ENCODE measurements at places on chromosomes 6 and 20. TPM values are rescaled to one million over a fixed set of nuclear protein-coding genes. Genes with fewer than 3 reads are reported as not detected.

- no peak overlapping the region for H3K4me3 ChIP-seq
- no peaks in the 10 kb centered on the region for H3K36me3 ChIP-seq
- H3K4me1 ChIP-seq = no peaks in the 10 kb centered on the region
These were observed 30.6 kb upstream of the ULBP3 start for GRCh38 chr6:150099546-150099945.

- H3K27me3 ChIP-seq = peaks cover 62% of the 10 kb centered on the region
- H3K4me3 ChIP-seq = no peak overlapping the region
- no peak for DNase-seq
- no peaks in the 10 kb centered on the region for H3K36me3 ChIP-seq
These were observed 5.2 kb upstream of the MAFB start for GRCh38 chr20:40694246-40694645.

DNA sequence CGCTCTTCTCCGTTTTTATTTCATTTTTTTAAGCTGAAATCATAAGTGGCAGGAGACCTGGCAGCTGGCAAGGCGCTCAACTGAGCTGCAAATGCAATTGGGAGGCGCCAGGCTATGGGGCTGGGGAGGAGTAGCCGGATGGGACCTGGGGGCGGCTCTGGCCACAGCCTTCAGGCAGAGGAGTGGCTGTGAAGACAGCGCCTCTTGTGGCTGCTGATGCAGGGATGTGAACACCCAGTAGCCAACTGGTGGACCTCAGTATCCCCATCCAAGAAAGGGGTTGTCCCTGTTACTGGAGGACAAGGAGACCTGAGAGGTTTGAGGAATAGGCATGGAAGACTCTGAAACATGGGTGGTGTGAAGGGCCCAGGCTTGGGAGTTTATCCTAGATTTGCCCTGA lies 12.6 kb downstream of the KCNK17 start:
- DNase-seq = no peak
- H3K4me1 ChIP-seq = peaks cover 2% of the 10 kb centered on the region
- H3K36me3 ChIP-seq = no peaks in the 10 kb centered on the region
- H3K4me3 ChIP-seq = no peak overlapping the region
- H3K27ac ChIP-seq = no peak overlapping the region

GRCh38 chr6:121994919-121995318 lies 404.5 kb upstream of the HSF2 start:
- H3K27ac ChIP-seq = no peak overlapping the region
- no peaks in the 10 kb centered on the region for H3K27me3 ChIP-seq
- DNase-seq = no peak
- H3K4me3 ChIP-seq = no peak overlapping the region

GRCh38 chr20:9255171-9255570 lies 186.3 kb downstream of the PLCB4 start:
- no peak overlapping the region for H3K4me3 ChIP-seq
- H3K27ac ChIP-seq = no peak overlapping the region
- H3K27me3 ChIP-seq = no peaks in the 10 kb centered on the region

- DNase-seq = no peak
- no peaks in the 10 kb centered on the region for H3K27me3 ChIP-seq
- no peaks in the 10 kb centered on the region for H3K36me3 ChIP-seq
These were observed 38.1 kb downstream of the CDS2 start for GRCh38 chr20:5164645-5165625.

DNA sequence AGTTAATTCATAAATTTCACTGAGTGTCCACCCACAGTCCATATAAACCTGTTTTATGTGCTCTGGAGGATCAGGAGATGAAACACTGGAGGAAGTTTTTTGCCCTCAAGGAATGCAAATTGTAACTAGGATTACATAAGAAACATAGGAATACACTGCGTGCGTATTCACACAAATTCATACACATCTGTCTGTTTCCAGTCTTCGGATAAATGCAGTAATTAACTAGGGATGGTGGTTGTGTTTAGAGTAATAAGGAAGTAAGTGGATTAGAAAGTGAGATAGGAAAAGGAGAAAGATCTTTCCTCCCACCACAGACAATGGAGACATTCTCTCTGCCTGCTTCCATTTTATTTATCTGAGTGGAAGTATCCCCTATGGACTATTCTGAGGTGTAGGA lies 35.7 kb upstream of the POPDC3 start:
- no peaks in the 10 kb centered on the region for H3K4me1 ChIP-seq
- no peaks in the 10 kb centered on the region for H3K36me3 ChIP-seq
- H3K27ac ChIP-seq = no peak overlapping the region
- DNase-seq = no peak
- H3K27me3 ChIP-seq = no peaks in the 10 kb centered on the region

DNA sequence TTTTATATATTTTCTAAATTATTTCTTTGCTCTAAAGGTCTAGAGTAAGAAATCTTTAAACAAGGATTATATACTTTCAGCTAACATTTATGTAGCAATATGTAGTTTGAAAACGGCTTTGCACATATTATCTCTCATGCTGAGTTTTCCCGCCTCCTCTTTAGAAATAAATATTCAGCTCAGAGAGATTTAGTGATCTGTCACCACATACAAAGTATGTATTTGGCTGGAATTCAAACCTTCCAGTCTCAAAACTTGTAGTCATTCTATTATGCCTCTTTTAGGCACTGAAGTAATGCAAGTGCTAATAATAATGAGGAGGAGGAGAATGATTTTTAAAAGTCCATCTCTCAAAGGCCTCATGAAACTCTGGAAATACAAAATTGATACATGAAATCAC lies 525.0 kb downstream of the GRIK2 start:
- no peaks in the 10 kb centered on the region for H3K4me1 ChIP-seq
- H3K36me3 ChIP-seq = no peaks in the 10 kb centered on the region
- no peak for DNase-seq
- no peak overlapping the region for H3K4me3 ChIP-seq
- H3K27ac ChIP-seq = no peak overlapping the region

- peaks cover 16% of the 10 kb centered on the region for H3K27me3 ChIP-seq
- no peak for DNase-seq
- no peak overlapping the region for H3K4me3 ChIP-seq
- no peaks in the 10 kb centered on the region for H3K36me3 ChIP-seq
- H3K4me1 ChIP-seq = peaks cover 3% of the 10 kb centered on the region
These were observed 3.2 kb upstream of the ANKRD60 start for GRCh38 chr20:58231683-58232082.

DNA sequence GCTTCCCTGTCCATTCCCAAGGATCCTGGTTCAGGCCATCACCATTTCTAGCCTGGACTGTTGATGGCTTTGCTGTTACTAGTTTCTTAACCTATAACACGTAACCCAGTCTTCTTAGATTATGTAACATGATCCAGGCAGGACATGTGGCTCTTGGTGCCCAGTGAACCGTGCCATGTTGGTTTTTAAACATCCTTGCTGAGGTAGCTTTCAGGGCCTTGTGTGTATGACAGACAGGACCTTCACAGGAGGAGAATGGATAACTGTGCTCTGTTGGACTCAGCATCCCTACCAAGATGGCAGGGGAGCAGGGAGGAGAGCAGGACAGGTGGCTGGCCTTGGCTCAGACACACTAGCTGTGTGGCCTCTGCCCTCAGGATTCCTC lies 46.8 kb downstream of the PANK2 start:
- H3K27ac ChIP-seq = no peak overlapping the region
- no peak overlapping the region for H3K4me3 ChIP-seq
- DNase-seq = no peak

GRCh38 chr6:15447546-15448267 lies 201.8 kb downstream of the JARID2 start:
- no peaks in the 10 kb centered on the region for H3K27me3 ChIP-seq
- no peak overlapping the region for H3K27ac ChIP-seq
- H3K36me3 ChIP-seq = peaks cover 13% of the 10 kb centered on the region
- no peak overlapping the region for H3K4me3 ChIP-seq

- DNase-seq = no peak
- H3K27me3 ChIP-seq = no peaks in the 10 kb centered on the region
- H3K36me3 ChIP-seq = no peaks in the 10 kb centered on the region
- no peaks in the 10 kb centered on the region for H3K4me1 ChIP-seq
- H3K4me3 ChIP-seq = no peak overlapping the region
- H3K27ac ChIP-seq = no peak overlapping the region
These were observed 262.6 kb downstream of the NKAIN2 start for GRCh38 chr6:124066269-124066668.

- peaks cover 4% of the 10 kb centered on the region for H3K36me3 ChIP-seq
- H3K27ac ChIP-seq = 0 out of 2 replicates have a peak overlapping the region, but pooled peaks have one; percentile 12
- H3K4me3 ChIP-seq = no peak overlapping the region
- H3K4me1 ChIP-seq = no peaks in the 10 kb centered on the region
- DNase-seq = no peak
These were observed 17.6 kb downstream of the WRNIP1 start for GRCh38 chr6:2782825-2783187.

DNA sequence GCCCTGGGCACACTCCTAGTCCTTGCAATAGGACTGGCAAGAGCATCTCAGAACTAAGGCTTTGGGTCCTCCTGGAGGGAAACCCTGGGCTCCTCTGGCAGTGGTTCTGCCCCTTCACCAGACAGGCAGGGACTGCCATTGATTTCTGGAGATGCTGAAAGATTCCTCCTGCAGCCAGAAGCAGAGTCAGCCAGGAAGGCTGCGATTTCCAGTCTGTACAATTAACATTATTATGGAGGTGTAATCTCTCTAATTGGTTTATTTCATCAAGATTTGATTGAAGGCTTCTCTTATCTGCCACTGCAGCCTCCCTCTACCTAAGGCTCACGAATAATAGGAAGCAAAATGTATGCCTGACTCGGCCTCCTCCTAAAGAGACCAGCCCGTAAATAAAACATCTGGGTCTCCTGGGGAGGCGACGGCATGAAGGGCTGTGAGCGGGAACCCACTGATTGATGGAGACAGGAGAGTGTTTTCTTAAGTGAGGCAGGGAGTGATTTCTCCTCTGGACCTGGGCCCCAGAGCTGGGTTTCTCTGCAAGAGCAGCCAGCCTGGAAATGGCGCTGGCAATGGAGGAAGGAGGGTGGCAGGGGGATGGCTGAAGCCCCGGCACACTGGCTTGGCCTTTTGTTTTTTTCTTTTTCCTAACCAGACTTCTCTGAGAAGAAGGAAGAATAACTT lies 689.6 kb downstream of the DHX35 start:
- no peak overlapping the region for H3K4me3 ChIP-seq
- no peak overlapping the region for H3K27ac ChIP-seq
- H3K36me3 ChIP-seq = no peaks in the 10 kb centered on the region
- no peaks in the 10 kb centered on the region for H3K27me3 ChIP-seq

- no peak overlapping the region for H3K4me3 ChIP-seq
- H3K27ac ChIP-seq = no peak overlapping the region
- no peak for DNase-seq
These were observed 129.0 kb downstream of the CEP57L1 start for GRCh38 chr6:109224107-109224875.

- H3K4me3 ChIP-seq = peak overlapping the region; percentile 44
- peaks cover 18% of the 10 kb centered on the region for H3K4me1 ChIP-seq
- H3K27ac ChIP-seq = no peak overlapping the region
- DNase-seq = no peak
- H3K27me3 ChIP-seq = no peaks in the 10 kb centered on the region
These were observed 659 bp downstream of the TAF4 start for GRCh38 chr20:62064770-62065673.

- no peaks in the 10 kb centered on the region for H3K4me1 ChIP-seq
- no peaks in the 10 kb centered on the region for H3K36me3 ChIP-seq
- H3K4me3 ChIP-seq = no peak overlapping the region
- no peak for DNase-seq
- no peaks in the 10 kb centered on the region for H3K27me3 ChIP-seq
These were observed 57.5 kb downstream of the FOXC1 start for GRCh38 chr6:1667012-1667804.

- H3K36me3 ChIP-seq = no peaks in the 10 kb centered on the region
- no peaks in the 10 kb centered on the region for H3K4me1 ChIP-seq
- no peaks in the 10 kb centered on the region for H3K27me3 ChIP-seq
- DNase-seq = no peak
These were observed 192.2 kb upstream of the MARCKS start for GRCh38 chr6:113664909-113665308.

GRCh38 chr20:54382419-54382818 lies 93.0 kb upstream of the DOK5 start:
- H3K4me1 ChIP-seq = peaks cover 4% of the 10 kb centered on the region
- H3K27ac ChIP-seq = no peak overlapping the region
- H3K36me3 ChIP-seq = no peaks in the 10 kb centered on the region
- DNase-seq = no peak

- no peak overlapping the region for H3K4me3 ChIP-seq
- no peaks in the 10 kb centered on the region for H3K27me3 ChIP-seq
- no peaks in the 10 kb centered on the region for H3K36me3 ChIP-seq
- no peak overlapping the region for H3K27ac ChIP-seq
These were observed 89.9 kb upstream of the NEDD9 start for GRCh38 chr6:11322252-11322885.

DNA sequence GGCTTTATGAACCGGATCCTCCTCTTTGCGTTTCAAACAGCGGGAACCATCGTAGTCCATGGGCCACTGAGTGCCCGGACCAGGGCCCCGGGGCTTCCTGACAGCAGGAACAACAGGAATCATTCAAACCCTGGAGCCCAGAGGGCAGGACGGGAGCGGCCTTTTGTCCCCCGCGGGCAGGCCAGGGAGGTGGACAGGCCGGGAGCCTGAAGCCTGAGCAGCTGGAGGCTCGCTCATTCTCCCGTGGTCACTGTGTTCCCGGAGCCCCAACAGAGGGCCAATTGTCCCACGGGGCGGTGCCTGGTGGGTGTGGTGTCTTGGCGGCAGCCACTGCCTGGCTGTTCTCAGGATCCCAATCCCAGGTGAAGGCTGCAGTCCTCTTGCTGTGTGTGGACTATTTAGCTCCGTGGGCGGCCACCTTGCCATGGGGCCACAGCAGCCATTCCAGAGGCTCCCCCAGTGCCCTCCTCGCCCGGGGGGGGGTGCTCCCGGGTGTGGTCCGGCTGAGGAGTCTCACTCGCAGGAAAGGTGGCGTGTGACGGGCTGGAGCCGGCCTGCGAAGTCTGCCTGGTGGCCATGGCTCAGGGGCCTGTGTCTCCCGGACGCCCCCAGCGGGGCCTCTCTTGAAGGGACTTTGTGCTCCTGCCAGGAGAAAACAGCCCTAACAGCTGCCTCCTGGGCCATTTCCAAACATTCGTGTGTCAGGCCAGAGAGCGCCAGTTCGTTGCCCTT lies 77.2 kb upstream of the BHLHE23 start:
- DNase-seq = peak; percentile 47
- H3K36me3 ChIP-seq = no peaks in the 10 kb centered on the region
- H3K27me3 ChIP-seq = no peaks in the 10 kb centered on the region
- no peak overlapping the region for H3K27ac ChIP-seq
- H3K4me3 ChIP-seq = no peak overlapping the region

GRCh38 chr6:108942556-108943492 lies 94.6 kb downstream of the ARMC2 start:
- no peaks in the 10 kb centered on the region for H3K27me3 ChIP-seq
- H3K4me3 ChIP-seq = no peak overlapping the region
- no peaks in the 10 kb centered on the region for H3K4me1 ChIP-seq
- H3K27ac ChIP-seq = no peak overlapping the region

The ABRACL gene
- total RNA-seq = 172 TPM

The GRM1 gene
- 1.3 TPM for total RNA-seq

The HLA-DQA1 gene
- not detected for total RNA-seq

The NOX3 gene
- not detected for total RNA-seq

The SLC17A1 gene
- not detected for total RNA-seq

The HLA-DRA gene
- 4.1 TPM for total RNA-seq

The VWA7 gene
- total RNA-seq = 1.5 TPM

The PI16 gene
- not detected for total RNA-seq

The SLC24A3 gene
- total RNA-seq = 6.2 TPM

The AKAP12 gene
- 79.2 TPM for total RNA-seq

The GJA10 gene
- total RNA-seq = not detected

The SLC22A2 gene
- total RNA-seq = 1.4 TPM

The GCNT2 gene
- 54.3 TPM for total RNA-seq
